Osteoblast (primary cell): ENCODE measurements at places on chromosomes 4 and X. TPM values are rescaled to one million over a fixed set of nuclear protein-coding genes. Genes with fewer than 3 reads are reported as not detected.

DNA sequence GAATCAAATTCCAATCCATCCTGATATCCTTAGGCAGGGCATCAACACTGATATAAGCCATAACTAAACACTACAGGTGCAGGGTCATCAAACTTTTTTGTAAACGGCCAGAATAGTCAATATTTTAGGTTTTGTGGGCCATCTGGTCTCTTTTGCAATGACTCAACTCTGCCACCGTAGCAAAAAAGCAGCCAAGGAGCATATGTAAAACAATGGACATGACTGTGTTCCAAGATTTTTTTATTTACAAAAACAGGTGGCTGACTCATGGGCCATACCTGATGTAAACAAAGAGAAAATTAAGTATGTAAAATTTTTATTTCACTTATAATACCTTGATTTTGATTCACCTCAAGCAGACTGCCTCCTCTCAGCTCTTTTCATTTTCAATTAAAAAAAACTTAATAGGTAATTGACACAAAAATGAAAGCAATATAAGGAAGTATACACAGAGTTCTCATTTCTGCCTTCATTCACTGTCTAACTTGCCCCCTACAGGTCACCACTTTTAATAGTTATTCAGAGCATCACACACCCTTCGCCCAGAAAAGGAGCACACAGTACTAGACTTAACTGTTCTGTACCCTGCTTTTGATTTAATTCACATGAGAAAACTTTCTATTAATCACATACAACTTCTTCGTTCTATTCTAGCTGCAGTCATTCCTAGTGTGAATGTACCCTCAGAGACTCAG is 35.3 kb upstream of the GPM6B start:
- no peak for DNase-seq

- peak; percentile 90 for DNase-seq
These were observed 15.6 kb upstream of the BBS12 start for GRCh38 chr4:122716825-122717448.

GRCh38 chr4:72094059-72094797 is 62.4 kb downstream of the NPFFR2 start:
- no peak for DNase-seq

DNA sequence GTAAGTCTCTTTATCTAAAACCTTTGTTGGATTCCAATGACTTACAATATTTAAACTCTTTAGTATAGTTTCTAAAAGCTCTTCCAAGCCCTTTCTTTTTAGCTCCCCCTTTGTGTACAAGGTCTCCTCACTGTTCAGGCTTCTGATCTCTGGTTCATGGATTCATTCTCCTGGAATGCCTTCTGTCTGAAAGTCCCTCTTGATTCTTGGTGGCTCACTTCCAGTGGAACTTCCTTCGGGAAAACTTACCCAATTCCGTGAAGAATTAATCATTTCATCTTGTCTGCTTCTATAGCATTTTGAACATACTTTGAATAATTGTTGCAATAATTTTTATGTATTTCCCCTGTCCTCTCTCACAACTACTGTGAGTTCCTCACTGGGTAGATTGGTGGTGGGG is 3.6 kb downstream of the ARHGAP24 start:
- DNase-seq: peak; percentile 80

DNA sequence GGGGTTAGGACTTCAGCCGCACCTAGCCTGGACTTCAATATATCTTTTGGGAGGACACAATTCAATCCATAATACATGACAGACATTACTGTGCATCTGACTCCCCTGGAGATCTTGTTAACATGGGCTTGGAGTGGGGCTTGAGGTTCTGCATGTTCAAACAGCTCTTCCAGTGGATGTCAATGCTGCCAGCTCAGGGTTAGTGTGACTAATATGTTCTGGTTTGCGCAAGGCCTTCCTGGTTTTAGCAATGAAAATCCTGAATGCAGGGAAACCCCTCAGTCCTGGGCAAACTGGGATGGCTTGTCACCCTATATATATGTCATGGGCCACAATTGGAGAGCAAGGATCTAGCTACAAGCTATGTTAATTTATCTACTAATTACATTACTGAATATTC is 2.7 kb upstream of the TSPAN7 start:
- peak; percentile 4 for DNase-seq

GRCh38 chr4:3208826-3209225 is 40.1 kb upstream of the MSANTD1 start:
- DNase-seq: no peak

DNA sequence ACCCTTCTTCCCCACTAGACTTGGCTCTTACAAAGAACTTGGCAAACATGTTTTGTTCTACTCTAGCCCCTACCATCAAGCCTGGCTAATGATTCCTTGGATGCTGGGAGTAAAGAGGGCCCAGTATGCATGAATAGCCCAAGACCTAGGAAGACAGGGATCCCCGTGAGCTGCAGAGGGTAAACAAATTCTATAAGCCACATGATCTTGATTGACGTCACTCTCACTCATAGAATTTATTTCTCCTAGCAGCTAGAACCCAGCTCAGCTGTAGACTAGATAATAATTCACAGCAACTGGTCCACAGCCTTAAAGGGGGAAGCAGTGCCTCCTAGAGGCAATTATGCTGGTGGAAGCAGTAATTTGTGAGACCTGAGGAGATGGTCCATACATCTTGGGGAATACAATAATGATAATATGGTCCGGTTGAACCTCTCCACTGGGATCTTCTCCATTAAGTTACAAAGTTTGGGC is 16.1 kb upstream of the USO1 start:
- peak; percentile 18 for DNase-seq

- DNase-seq: no peak
These were observed 39.4 kb upstream of the IRF2 start for GRCh38 chr4:184513802-184514120.

- DNase-seq: no peak
These were observed 39.7 kb downstream of the KLHL8 start for GRCh38 chr4:87180767-87181166.

DNA sequence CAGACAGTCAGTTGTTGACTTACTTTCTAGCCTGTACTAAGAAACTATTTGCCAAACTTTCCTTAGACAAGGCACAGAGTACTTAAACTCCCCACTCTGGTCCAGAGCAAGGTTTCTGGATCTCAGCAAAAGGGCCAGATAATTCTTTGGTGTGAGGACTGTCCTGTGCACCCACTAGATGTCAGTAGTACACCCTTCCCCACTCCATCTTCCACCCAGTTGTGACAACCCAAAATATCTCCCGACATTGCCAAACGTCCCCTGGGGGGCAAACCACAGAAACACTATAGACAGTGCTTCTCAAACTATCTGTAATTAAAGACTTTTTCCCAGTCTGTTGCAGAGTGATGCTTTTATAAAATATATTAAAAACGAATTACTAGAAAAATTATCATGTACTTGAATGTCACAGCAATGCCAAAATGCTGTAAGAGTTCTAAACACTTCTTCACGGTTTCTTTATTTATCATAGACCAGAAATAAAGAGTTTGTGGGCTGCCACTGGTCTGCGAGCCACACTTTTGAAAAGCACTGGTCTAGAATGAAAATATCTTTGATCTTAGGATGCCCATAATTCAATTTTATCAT is 203.5 kb downstream of the PRDM5 start:
- DNase-seq: peak; percentile 50

- DNase-seq: no peak
These were observed 15.8 kb upstream of the IL21 start for GRCh38 chr4:122636697-122637096.

DNA sequence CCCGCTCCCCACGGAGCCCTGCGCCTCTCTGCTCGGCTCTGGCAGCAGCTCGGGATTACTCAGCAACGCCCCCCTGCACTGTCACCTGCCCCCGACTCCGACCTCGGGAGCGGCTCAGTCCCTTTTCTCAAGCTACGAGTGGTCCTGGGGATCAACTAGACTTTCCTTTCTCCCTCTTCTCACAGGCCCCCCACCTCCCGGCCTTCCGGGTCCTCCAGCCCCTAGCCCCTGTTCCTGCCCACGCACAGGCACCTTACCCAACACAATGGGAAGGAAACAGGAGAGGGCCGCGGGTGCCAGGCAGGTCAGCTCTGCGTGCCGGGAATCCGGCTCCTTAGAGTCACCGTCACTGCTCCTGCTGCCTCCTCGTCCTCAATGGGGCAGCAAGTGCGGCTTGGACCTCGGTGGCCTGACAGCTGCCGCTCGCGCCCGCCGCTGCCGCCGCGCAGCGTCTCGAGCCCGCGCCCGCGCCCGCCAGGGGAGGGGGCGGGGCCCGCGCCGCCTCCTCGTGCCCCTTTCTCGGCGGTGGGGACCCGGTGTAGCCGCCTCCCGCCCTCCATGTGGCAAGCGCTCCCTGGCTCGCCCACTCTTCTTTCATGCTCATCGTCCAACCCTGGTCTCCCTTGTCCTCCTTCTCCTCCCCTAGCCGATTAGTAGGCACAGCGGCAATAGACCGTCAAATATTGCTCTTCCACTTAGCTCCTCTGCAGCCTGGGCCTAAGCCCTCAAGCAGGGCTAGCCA is at the start of gene RAB9B:
TSS of gene RAB9B (minus strand) at position 455 of the 742 bp plus-strand sequence. CDS start 6,473 bp downstream, outside the sequence.
- peak; percentile 92 for DNase-seq

- no peak for DNase-seq
These were observed 34.5 kb upstream of the HELT start for GRCh38 chr4:184983672-184984356.

GRCh38 chrX:2875798-2876399 is 47.2 kb downstream of the GYG2 start:
- DNase-seq: no peak

- no peak for DNase-seq
These were observed 41.0 kb downstream of the PRPS1 start for GRCh38 chrX:107669261-107669660.

DNA sequence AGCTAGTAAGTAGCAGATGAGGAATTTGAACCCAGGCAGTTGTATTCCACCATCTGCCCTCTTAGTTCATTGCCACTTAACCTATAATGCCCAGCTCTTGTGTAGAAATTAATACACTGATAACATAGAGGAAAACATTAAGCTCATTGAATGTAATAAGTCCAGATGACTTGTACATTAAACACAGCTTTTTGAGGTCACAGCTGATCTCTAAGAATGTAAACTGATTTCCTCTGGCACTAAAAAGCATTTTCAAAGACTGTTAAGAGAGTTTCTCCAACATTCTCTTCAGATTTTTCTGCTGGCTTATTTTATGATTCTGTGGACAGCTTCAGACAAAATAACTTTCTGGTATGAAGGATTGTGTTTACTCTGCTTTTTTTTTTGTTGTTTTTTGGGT is 42.7 kb downstream of the HPRT1 start:
- no peak for DNase-seq

DNA sequence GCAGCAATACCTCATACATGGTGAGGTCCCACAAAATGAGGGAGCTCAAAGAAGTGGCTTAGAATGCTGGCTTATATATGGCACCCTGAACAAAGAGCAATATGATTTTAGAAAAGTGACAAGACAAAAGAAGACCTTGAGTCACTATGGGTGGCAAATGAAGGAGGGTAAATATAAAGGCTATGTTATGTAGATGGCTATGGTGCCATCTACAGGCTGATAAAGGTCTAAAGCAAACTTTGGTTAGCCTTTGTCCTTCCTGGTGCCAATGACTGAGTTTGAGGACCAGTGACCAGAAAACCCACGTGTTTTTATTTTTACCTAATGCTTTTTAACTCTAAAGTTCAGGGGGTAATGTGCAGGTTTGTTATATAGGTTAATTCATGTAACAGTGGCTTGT is 151.8 kb downstream of the CCNG2 start:
- peak; percentile 52 for DNase-seq

DNA sequence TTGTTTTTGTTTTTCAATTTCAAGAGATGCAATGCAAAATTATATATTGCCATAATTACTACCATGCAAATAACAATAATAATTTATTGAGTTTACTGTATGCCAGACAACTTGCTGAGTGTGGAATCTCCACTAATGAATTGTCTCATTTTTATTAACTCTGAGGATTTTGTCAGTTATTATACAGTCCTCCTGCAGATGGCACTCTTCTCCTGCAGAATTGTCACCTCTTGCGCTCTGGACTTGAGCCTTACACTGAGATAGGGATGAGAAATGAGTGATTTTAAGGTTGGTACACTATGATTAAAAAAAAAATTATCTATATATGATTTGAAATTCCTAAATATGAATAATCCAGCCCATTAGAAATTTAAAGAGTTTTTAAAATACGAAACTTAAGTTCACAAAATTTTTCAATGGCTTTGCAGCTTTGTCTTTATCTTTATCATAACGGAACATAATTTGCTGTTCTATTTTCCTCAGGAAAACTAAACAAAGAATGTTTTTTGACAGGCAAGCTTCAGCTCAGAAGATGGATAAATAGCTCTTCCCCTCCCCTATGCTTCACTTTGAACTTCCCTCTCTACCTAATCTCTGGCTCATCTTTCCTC is 12.7 kb upstream of the PAQR3 start:
- no peak for DNase-seq

- DNase-seq: no peak
These were observed 117.9 kb downstream of the COX18 start for GRCh38 chr4:72951628-72952027.

DNA sequence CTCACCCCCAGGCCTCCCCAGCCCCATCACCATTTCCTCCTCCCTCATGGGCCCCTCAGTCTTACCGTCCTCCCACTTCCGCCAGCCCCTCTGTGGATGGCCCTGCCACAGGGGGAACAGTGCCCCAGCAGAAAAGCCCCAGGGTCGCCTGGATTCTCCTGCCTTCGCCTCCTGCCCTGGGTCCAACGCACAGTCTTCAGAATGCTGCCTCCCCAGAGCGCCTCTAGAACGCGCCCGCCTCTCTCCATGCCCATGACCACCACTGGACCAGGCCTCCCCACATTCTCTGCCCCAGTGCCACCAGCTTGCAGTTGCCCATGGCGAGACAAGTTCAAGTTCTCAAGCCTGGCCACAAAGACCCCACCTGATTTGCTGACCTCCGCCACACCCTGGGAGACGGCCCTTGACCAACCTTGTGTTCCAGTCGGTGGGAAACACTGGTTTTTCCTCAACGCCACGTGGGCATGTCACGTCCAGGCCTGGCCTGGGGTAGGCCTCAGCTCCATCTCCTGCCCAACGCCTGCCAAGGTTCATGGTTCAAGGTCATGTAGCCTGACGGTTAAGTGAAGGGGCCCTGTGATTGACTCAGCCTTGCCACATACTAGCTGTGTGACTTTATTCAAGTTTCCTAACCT is 634 bp upstream of the PLXNB3 start:
- peak; percentile 72 for DNase-seq

- no peak for DNase-seq
These were observed 27.6 kb downstream of the CTBP1 start for GRCh38 chr4:1221155-1221870.

GRCh38 chr4:138249132-138249531 is 7.0 kb upstream of the SLC7A11 start:
- no peak for DNase-seq

GRCh38 chrX:11056322-11057176 is 54.6 kb upstream of the HCCS start:
- no peak for DNase-seq

The TBC1D25 gene
- total RNA-seq: 8.8 and 10.1 TPM in 2 replicates

The KLHL4 gene
- total RNA-seq: 0.72 and 1.2 TPM in 2 replicates

The SULT1B1 gene
- not detected in 2 replicates for total RNA-seq

The GATA1 gene
- total RNA-seq: not detected in 2 replicates

The IQCM gene
- not detected in 2 replicates for total RNA-seq

The FGF5 gene
- 7.7 and 10.5 TPM in 2 replicates for total RNA-seq

The TMEM35A gene
- total RNA-seq: 1.1 and 1.5 TPM in 2 replicates

The VCX2 gene
- not detected in 2 replicates for total RNA-seq

The TEX11 gene
- not detected in 2 replicates for total RNA-seq

The FANCB gene
- 3.6 and 3.8 TPM in 2 replicates for total RNA-seq
